ENCODE measurements at places on chromosomes 7 and 10.

DNA sequence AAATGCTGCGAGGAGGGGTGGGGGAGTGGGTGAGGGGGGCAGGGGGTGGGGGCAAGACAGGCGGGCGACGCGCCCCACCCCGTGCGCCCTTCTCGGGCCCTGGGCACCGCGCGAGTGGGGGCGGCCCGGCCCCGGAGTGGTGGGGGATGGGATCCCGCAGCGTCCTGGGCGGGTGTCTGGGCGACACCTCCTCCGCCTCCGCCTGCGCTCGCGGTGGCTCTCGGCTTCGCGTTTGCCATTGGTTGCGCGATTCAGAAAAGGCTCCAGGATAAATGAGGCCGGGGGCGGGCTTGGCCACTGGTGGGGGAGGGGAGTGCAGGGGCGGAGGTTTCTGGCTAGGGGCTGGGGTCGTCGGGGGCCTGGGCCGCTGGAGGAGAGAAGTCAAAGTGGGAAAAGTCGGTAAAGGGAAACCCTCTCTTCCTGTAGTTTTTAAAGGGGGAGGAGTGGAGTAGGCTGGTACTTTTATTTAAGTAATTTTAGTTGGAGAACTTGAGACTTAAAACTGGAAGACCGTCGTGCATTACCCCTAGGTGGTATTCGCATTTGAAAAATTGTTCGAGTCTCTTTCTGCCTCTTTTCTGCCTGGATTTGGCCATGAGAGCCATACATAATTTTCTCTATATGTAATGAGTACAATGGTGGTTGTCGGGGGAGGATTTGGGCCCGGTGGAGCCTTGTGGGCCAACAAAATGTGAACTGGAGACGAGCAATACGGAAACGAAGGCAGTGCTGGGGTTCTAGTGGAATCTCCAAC is 992 bp upstream of the IGF2BP3 start:
- no peak for DNase-seq

GRCh38 chr10:50512214-50512595 is 111.6 kb downstream of the SGMS1 start:
- DNase-seq, result no peak

DNA sequence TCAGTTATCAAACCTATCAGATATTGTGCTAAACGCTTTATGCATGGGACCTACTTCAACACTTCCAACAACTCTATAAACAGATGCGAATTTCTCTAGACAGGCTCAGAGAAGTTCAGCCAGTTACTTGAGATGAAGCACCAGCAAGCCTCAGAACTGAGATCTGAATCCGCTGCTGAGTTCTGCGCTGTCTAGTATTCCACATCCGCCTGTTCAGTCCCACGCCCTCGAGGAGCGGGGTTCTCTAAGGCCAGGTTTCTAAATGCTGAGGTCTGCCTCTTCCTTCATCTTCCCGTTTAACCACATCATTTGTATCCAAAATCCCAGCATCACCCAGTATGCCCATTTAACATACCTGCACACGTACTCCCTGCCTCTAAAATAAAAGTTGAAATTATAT is 297.8 kb upstream of the ZNF32 start:
- no peak for DNase-seq

DNA sequence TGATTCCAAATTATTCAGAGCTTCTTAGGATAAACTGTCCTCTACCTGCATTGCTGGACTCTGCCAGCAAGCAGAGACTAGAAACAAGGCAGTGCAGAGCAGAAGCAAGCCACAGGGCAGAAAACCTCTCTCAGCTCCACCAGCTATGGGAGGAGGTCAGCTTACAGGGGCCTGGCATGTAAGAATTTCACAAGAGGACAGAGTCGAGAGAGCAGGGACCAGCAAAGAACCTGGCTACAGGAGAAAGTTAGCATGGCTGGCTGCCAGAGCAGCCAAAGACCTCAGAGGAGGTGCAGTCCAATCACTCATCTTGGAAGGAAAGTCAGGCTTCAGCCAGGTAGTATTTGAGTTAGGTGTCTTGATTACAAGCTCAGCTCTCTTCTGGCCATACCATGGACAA is 62.9 kb downstream of the ENO4 start:
- no peak for DNase-seq

- no peak for DNase-seq
Observed at GRCh38 chr7:124649397-124650014, 116.1 kb downstream of the GPR37 start.

DNA sequence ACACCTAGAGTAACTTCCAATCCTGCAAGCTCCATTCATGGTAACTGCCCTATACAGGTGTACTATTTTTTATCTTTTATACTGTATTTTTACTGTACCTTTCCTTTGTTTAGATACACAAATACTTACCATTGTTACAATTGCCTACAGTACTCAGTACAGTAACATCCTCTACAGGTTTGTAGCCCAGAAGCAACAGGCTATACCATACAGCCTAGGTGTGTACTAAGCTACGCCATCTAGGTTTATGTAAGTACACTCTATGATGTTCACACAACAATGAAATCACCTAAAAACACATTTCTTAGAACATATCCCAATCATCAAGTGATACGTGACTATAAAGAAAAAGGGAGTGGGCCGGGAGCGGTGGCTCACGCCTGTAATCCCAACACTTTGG is 53.1 kb upstream of the SLIT1 start:
- DNase-seq, result no peak

- no peak for DNase-seq
Observed at GRCh38 chr7:18384491-18385143, 110.9 kb upstream of the HDAC9 start.

DNA sequence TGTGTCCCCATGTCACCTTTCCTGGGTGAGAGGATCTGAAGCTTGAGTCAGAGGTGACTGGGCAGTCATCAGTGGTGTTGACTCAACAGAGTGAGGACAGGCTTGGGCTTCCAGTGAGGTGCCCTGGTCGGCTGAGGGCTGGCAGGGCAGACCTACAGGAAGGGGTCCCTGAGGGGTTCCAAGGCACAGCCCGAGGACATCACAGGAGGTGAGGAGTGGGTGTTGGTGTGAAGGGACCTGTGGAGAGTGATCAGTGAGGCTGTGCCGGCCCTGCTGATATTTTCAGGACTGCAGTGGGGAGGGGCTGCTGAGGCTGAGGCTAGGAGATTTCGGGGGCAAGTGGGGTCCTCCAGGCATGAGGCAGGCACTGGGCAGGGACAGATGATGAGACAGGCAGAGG is 545.5 kb downstream of the TCERG1L start:
- no peak for DNase-seq

- no peak for DNase-seq
Observed at GRCh38 chr7:80517282-80517747, 5.5 kb upstream of the GNAT3 start.

All from dorsolateral prefrontal cortex (tissue), 122 donors.